DMS153 (cell line): ENCODE measurements at places on chromosomes 16 and 17.

- DNase-seq: no peak
These were observed 7.6 kb downstream of the TMEM92 start for GRCh38 chr17:50281739-50282401.

DNA sequence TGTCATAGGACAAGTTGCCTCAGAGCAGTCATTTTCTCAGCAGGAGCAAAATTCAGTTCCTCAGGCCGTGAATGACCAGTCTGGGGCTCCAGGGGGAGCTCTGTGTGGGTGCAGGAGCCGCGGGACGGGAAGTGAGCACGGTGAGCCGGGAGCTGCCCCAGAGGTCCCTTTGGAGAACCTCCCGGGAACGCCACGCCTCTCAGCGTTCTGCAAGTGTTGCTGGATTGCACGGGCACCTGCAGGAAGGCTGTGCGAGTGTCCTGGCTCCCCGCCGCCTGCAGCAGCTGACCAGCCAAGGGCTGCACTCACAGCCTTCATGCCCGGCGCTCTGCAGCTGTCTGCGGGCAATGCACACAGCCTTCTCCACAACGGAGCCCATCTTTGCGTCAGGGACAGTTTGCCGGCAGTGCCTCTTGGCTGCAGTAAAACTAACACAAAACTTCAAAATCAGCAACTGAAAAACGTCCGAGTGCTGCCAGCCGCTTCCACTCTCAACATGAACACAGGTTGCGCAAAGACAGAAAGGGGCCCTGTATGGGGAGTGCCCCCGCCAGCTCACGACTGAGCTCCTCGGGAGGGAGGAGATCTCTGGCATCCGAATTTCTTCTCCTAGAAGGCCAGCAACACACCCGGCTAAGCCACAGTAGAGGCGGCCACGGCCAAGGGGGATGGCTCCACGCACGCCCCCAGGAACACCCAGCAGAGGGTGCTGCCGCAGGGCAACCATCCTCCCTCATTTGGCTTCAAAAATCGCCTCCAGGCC, 16.0 kb downstream of the NDUFAF8 start:
- peak; percentile 87 for DNase-seq

DNA sequence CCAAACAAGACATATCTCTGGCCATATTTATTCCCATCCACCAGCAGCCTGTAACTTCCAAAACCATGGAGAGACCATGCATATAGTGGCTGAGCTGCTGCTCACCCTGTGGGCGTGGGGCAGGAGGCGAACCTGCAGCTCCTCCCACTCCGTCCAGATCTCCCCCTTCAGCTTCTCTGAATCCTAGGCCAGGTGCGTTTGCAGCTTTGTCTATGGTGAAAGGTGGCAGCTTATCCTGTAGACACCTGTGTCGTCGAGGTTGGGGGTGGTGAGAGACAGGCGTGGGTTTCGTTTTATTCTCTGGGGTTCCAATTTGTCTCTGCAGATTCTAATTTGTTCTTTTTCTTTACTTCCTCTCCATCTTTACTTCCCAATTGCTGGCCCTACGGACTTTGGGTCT, 9.7 kb upstream of the ANKS4B start:
- DNase-seq: no peak

DNA sequence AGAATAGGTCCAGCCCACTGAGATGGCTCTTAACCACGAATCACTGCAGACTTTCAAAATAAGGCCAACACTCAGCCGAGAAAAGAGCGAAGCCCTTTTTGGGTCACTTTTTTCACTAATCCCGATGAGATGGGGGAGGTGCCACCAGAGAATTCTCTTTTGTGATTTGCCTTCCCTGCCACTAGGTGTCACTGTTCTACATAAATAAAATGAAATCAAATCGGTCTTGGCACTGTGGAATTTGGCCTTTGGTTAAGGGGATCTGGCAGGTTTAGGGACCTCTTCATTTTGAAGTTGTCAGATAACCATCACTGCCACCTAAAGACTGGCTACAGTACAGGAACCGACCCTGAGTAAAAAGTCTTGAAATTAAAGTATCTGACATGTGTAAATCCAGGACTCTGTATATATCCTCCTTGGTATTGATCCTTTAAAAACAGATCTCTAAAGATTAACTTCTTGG, 147.0 kb downstream of the HS3ST4 start:
- peak; percentile 63 for DNase-seq

- no peak for DNase-seq
These were observed 25.0 kb downstream of the XPO6 start for GRCh38 chr16:28186752-28187151.

DNA sequence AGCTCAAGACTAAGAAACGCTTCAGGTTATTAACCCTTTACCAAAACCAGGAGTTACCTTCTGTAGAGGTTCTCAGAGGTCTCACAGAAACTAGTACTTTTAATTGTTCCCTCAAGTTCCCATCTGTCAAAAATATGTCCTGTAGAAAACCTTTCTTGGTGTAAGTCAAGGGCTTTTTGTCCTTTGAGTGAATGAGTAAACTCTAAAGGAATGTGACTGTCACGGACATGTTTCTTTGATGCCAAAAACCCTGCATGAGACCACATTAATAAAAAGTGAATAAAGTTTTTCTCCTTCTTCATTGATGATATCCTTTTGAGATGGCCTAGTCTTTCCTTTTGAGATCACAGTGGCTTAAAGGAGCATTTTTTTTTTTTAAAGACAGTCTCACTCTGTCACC, 102.9 kb downstream of the NLK start:
- DNase-seq: no peak

DNA sequence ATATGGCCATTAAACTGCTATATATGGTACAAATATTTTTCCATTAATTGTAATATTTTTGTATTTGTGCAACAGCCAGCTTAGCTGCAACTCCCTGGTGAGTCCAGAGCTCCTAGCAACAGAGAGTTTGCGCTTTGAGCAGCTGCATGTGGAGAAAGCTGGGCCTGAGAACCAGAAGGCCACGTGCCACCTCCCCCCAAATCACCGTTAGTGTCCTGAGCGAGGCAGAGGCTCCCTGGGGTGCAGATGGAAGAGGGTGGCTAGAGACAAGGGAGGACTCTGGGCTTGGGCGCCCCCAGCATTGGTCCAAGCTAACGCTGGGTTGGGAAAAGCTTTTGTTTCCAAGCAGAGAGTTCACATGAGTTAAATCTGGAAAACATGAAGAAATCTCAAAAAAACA, 41.6 kb downstream of the HSBP1 start:
- no peak for DNase-seq

GRCh38 chr17:46783031-46783593, 35.4 kb downstream of the WNT3 start:
- peak; percentile 10 for DNase-seq

DNA sequence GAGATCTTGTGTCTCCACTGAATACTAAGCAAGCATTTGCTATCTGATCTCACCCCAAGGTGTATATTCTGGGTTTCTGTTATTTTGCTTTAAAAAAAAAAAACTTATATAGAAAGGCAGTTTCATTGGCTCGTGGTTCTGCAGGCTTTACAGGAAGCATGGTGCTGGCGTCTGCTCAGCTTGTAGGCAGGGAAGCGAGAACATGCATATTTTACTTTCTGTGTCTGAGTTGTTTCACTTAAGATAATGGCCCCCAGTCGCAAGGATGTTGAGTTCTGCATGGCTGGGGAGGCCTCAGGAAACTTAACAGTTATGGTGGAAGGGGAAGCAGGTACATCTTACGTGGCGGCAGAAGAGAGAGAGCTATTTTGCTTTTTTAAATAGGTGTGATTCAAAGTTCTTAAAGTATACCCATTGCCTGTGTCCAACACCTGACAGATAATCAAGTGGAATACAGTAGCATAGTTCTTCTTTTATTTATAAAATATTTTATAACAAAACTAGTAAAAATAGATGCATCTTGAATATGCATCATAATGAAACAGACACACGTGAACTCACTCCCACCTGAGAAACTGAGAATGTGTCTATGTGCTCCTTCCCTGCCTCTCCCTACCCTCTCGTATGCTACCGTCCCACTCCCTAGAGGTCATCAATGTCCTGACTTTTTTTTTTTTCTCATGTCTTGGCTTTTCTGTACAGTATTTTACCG, 15.4 kb upstream of the ARHGAP17 start:
- no peak for DNase-seq
